ENCODE measurements at places on chromosomes 13 and 19.

DNA sequence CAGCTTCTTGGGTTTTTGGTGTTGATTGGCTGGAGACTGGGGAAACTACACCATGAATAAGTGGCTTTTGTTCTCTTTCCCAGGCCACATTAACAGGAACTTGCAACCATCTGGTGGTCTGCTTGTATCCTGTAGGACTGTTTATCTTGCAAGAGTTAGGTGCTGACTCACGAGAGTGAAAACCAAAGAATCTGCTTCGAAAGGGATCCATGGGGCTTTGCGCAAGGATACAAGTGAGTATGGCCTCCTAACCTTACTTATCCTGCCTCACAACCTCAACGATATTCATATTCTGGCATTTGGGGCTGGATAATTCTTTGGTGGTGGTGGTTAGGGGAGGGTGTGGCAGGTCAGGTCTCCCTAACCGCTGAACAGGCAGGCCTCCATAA is 4.7 kb upstream of the SIGLECL1 start:
- no peak for DNase-seq

- DNase-seq: no peak
Measured at GRCh38 chr19:44164327-44164672, 600 bp upstream of the ZNF226 start.

DNA sequence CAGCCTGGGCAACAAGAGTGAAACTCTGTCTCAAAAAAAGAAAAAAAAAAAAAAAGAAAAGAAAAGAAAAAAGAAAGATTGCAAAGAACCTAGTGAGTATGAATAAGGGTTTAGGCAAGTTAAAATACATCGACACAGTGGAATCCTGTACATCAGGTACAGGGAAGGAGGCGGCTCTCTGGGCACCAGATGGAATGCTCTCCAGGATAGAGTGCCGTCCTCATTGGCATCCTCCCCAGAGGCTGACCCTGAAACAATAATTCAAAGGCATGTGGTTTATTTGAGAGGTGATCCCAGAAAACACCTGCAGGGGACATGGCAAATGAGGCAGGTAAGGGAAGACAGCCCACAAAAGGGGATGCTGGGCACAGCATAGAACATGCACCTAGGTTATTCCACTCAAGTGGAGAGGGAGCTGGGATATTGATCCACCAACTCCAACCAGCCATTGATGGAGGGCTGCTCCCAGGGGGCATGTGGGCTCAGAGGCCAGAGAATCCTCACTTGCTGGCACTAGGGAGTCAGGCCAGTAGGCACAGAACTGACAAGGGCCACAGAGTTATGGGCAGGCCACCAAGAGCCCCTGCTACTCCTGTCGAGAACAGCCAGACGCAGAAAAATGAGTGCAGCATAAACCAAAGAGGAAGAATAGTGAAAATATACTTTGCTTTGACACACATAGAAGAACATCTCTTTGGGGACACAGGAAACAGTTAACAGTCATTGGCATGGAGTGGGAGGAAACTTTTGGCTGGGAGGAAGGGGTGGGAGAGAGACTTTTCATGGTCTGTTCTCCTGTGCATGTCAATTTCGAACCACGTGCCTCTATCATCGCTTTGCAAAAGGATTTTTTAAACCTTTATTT is 4.2 kb downstream of the TSPAN16 start:
- no peak for DNase-seq

DNA sequence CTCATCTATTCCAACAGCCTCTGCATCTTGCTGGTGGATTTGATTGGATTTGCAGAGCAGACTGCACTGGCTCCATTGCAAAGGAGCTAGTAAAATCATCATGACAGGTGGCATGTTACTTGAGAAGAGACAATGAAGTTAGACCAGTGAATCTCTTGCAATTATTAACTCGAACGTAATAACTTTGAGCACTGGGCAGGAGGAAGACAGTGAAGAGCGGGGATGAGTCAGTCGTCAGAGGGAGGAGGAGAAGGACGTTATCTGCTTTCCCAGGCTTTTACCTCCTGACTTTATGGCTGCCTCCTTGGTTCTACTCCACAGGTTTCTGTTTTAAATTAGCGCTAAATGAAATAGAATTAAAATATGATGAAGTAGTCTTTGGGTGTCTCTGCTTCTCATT is 257.8 kb upstream of the IPO5 start:
- DNase-seq: no peak

DNA sequence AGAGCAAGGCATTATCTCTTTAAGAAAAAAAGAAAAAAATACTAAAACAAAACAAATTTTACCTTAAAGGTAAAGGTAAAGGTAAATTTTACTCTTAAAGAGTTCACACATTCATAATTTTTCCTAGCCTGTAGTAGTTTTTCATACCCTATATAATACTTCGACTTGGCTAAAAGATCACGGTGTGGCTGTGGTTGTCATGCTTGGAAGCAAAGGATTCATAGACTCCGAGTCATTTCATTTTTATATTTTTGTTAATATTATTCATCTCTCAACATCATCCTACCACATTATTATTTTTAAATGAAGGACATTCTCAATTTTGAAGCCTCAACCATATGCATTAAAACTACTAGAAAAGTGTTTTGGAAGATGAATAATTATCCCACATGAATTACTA is 52.7 kb downstream of the PIBF1 start:
- no peak for DNase-seq

DNA sequence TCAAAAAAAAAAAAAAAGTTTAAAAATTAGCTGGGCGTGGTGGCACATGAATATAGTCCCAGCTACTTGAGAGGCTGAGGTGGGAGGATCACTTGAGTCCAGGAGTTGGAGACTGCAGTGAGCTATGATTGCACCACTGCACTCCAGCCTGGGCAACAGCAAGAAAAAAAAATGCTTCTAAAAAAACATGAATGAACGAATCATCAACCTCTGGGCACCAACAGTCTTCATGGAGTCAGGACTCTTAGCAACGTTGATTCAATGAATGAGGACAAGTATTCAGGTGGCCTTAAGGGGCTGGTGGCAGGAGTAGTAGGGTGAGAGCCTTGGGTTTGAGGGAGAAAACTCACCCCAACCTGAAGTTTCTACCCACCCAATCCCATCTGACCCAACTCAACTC is 20.6 kb upstream of the OLFM2 start:
- no peak for DNase-seq

DNA sequence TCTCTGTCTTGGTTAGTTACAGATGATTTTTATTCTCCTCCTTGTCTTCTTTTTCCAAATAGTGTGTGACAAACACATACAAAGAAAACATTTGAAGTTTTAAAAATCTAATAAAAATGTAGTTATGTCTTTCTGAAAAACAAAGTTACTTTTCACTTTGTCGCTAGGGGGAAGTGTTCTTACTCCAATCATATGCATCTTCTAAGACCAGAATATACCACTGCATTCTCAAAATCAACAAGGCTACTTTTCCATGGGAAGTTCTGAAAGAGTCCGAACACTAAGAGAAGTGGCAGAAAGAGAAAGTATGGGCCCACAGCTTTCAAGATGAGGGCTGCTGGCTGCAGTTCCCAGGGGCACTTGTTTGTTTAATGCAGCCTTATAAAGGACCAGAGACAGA is 208.9 kb downstream of the DCT start:
- no peak for DNase-seq

DNA sequence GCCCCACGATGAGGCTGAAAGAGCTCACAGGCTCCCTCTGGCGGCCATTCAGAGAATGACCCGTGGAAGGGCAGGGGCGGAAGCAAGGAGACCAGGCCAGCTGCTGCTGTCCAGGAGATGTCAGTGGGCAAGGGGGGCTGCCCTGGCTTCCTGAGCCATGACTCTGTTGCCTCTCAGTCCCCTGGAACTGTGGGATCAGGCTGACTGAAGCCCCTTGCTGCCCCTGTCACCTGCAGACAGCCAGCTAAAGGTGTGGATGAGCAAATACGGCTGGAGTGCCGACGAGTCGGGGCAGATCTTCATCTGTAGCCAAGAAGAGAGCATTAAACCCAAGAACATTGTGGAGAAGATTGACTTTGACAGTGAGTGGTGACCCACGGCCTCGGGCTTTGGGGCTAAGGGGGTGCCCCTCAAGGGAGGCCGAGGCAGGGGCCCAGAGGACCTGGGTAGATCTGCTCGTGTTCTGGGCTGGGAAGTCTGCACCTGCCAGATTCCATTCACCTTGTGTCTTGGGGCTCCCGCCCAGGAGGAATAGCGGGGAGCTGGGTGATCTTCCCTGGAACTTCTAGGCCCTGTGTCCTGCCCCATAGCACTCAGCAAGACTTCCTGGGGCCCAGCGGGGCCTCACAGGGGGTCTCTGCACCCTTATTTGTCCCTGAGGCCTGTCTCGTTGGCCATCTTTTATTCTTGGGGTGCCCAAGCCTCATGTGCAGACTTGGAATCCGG is 12.5 kb upstream of the ACTN4 start:
- DNase-seq: no peak

DNA sequence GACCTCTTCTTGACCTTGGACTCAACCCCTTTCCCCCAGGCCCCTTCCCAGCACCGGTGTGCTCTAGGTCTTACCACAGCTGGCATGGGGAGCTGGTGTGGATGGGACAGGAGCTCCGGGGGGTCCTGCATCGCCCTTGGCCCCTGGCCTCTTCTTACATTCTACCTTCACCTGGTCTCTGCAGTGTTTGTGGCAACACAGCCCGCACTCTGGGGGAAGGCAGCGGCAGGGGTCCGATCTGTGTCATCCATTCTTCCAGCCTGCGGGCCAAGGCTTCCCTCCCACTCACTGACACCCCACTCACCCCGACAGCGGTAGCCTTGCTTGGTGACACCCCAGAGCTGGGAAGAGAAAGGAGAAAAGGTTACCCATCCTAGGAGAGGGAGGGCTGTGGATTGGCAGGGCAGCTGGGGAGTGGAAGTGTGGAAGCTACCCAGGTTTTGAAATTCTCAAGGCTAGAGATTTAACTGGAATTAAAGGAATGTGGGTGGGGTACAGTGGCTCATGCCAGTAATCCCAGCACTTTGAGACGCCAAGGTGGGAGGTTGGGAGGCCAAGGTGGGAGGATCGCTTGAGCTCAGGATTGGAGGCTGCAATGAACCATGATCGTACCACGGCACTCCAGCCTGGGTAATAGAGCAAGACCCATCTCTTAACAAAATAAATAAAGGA is 8.3 kb downstream of the FAM98C start:
- DNase-seq: no peak

DNA sequence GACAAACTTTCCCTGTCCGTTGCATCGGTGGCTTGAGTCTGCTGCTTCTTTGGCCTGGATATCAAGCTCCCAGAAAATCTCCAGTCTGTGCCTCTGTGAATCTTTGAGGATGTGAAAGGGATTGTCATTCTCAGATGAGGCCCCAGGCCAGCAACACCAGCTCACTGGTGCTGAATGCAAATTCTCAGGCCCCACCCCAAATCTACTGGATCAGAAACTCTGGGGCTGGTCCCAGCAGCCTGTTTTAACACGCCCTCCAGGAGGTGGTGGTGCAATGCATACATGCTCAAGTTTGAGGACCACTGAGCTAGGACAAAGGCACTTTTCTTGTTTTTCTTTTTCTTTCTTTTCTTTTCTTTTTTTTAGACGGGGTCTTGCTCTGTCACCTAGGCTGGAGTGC is 23.6 kb downstream of the TNFSF11 start:
- no peak for DNase-seq

DNA sequence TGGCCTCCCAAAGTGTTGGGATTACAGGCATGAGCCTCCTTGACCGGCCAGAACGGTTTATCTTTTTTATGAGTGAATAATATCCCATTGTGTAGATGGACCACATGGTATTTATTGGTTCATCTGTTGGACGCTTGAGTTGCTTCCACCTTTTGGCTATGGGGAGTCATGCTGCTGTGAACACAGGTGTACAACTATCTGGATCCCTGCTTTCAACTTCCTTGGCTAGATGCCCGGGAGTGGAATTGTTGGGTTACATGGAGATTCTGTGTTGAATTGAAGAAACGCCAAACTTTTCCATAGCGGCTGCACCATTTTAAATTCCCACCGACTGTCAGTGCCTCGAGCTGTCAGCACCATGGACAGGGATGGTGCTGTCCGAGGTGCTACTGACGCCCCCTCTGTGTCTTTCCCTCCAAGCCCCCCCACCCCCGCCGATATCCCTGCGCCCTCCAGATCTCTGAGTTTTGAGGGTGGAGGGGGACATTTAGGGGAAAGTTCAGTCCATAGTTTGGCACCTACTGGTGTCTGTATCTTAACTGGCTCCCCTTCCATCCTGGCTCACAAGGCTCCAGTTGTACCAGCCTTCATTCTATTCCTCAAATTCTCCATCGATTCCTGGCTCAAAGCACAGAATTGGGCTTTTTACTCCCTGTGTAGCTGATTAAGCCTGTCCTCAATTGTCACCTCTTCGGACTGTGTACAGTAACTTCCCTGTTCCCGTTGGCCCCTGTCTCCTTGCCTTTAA is 27.3 kb downstream of the PNPLA6 start:
- no peak for DNase-seq

DNA sequence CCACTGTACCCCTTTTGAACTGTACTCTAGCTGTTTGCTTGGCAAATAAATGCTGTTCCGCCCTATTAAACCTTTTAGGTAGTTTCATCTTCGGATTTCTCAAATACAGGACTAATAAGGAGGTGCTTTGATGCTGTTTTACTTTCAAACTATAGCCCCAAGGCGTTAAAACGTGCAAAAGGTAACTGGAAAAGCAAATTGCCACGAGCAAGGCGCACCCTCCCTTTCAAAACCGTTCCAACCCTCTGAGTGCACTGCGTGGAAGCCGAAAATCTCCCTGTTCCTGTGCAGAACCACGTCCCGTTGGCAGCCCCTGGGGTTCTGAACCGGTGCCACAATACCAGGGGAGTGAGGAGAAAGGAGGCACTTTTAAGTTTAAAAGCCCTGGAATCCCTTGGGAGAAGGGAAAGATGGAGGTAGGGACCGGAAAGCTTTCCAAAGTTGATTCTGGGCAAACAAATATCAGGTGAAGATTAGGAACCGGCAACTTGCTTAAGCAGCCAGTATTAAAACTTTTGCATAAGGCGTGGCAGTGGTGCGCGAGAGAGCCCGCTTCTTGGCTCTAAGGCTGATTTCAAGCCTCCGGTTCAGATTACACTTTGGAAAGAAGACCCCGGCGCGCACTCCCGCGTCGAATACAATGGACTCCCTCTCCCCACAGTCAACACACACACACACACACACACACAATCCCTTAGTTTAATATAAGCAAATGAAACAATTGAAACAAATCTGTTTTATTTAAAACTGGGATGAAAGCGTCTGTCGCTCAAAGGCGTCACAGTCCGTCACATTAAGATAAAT is 9.5 kb downstream of the POU4F1 start:
- no peak for DNase-seq

GRCh38 chr19:39828015-39828653 is 5.8 kb downstream of the DYRK1B start:
- peak; percentile 45 for DNase-seq

GRCh38 chr19:18761531-18762110 is 29.5 kb downstream of the COMP start:
- no peak for DNase-seq

GRCh38 chr19:5679289-5680083 is 830 bp downstream of the MICOS13 start:
- DNase-seq: no peak

DNA sequence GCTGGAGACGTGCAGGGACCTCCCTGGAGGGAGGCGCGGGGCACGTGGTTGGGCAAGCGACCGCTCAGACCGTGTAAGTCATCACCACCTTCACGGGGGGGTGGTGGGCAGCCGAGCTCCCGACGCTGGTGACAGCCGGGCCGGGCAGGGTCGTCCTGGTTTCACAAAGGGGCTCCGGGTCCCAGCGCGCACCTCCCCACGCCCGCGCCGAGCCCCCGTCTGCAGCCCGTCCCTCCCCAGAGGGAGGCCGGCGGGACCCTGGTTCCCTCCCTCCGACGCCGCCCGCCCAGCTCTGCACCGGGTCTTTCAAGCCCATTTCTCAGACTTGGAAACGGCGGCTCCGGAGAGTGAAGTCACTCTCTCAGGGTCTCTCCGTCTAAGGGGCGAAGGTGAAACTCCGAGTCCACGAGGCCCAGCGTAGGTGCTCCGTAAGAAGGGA is 729 bp upstream of the ARID3A start:
- DNase-seq: peak; percentile 54
